ENCODE measurements at places on chromosomes 1 and 21. TPM values are rescaled to one million over a fixed set of nuclear protein-coding genes. Genes with fewer than 3 reads are reported as not detected.

Gene SMIM1
- not detected for total RNA-seq

Gene PLA2G2F
- total RNA-seq, result not detected

Gene DISP3
- total RNA-seq, result 21.9 TPM

Gene OLFM3
- total RNA-seq, result 24.3 TPM

Gene RGS13
- total RNA-seq, result not detected

Gene CCDC30
- 12.0 TPM for total RNA-seq

Gene VASH2
- total RNA-seq, result 37.6 TPM

Gene RGL1
- 34.7 TPM for total RNA-seq

Gene LCE1E
- total RNA-seq, result not detected

Gene AHDC1
- total RNA-seq, result 16.5 TPM

Gene TARBP1
- total RNA-seq, result 42.3 TPM

Data from temporal lobe (tissue), 4 donors.